ENCODE measurements at places on chromosomes 2 and 18.

- DNase-seq, result peak; percentile 98
These were observed 125.7 kb downstream of the HDAC4 start for GRCh38 chr2:239275044-239275685.

GRCh38 chr18:37499044-37499443 lies 66.6 kb downstream of the CELF4 start:
- DNase-seq, result no peak

DNA sequence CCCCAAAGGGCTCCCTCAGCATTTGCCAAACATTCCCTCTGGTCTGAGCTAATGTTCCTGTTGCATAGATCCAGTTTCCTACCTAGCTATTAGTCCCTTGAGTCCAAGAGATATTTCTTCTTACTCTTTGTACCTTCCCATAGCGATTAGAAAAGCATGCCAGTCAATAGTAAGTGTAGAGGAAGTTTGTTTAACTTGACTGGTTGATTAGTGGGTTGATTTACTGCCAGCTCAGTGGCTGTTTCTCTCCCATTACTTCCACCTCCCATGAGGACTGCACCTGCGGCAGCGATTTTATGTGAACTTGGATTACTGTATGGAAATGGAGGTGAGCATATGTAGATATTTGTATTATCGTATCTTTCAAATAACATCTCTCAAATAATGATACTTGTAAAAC lies 1748.4 kb upstream of the CELF4 start:
- no peak for DNase-seq

- DNase-seq, result peak; percentile 27
These were observed at the start of gene GALNT14 for GRCh38 chr2:31138037-31138962. GALNT14 (minus strand) TSS chr2:31138440; CDS start chr2:31138086, 354 bp downstream.

DNA sequence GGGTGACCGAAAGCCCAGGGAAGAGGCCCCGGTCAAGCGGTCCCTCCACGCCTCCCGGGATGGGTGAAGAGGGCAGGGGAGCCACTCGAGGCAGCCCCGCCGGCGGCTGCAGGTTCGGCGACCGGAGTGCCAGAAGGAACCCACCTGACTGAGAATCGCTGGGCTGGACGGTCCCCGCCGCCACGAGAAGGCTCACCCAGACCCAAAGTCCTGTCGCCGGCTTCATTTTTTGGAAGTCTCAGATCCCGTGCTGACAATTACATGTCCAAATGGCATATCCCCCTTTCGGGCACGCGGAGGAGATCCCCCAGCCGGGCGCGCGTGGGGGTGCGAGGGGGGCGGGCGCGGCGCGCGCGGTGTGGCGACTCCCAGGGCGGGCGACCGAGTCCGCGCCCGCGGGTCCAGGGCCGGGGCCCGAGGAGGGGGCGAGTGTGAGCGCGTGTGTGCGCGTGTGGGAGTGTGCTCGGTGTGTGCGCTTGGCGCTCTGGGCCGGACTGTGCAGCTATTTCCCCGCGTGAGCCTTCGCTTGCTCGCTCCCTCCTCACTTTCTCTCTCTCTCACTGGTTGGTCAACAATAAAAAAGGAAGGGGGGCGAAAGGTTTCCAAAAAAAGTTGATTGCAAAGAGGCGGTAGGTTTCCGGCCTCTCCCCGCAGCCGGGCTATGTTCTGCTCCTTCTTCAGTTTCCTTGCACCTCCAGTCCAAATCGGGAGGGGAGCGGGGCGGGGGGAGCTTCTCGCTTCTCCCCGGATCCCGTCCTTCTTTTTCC lies at the start of gene ERBB4:
Gene ERBB4 (minus strand): TSS at position 498 of the 767 bp plus-strand sequence. CDS start 272 bp downstream, at position 226.
- no peak for DNase-seq

Data from fibroblast of lung (primary cell).